ENCODE measurements at places on chromosomes 6 and 20.

GRCh38 chr6:85348643-85349042 is 101.2 kb upstream of the NT5E start:
- DNase-seq = no peak

- no peak for DNase-seq
Observed at GRCh38 chr6:111201764-111202163, 114.5 kb downstream of the SLC16A10 start.

DNA sequence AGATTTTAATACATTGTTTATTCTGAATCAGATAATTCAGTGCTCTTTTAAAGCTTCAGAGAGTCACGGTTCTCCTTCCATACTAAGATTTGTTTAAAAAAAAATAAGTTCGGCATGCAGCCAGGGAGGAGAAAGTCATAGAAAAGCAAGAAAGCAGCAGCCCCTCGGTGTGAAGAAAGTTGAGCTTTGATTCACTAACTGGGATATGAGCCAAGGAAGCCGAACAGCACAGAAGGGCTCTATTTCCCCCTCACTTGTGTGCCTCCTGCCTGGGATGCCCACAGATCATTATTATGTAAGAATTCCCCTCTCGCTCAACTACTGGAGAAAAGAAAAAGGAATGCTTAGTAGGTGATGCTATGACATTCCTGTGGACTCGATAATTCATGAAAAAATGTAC is 69.3 kb upstream of the SYNJ2 start:
- DNase-seq = peak; percentile 90

DNA sequence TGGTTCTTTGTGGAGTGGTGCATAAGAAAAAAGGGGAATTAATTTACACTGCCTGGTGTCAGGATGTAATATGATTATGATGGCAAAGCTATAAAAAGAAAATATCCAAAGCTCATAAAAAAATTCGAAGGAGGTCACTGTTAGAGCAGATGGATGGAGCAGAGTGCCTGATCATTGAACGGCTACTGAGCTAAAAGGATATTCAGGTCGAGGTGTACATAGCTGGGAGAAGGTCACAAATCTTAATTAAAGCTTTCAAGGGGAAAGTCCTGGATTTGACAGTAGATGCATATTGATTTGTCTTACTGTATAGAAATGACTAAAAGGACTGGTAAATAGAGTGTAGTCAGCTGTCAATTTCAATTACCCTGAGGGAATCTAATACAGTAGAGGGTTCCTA is 84.4 kb downstream of the PKIB start:
- no peak for DNase-seq

GRCh38 chr6:95240514-95240913 is 336.8 kb upstream of the MANEA start:
- DNase-seq = no peak

GRCh38 chr20:10002866-10003265 is 31.9 kb upstream of the ANKEF1 start:
- no peak for DNase-seq

DNA sequence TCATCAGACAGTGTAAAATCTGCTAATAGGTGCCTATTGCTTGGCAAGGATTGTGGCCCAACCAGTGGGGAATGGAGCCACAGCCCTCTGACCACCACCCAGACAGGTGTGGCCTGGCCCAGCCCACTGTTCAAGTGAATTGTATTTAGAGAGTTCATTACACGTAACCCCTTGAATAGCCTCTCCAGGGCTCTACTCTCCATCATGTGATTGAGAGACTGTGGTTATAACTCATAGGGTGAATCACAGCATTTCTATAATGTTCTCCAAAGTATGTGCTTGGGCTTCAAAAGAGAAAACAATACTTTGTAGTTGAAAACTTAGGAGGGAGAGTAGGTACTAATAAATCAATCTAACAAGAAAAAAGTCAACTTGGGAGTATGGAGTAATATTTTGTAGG is 38.4 kb downstream of the ALDH8A1 start:
- peak; percentile 53 for DNase-seq

DNA sequence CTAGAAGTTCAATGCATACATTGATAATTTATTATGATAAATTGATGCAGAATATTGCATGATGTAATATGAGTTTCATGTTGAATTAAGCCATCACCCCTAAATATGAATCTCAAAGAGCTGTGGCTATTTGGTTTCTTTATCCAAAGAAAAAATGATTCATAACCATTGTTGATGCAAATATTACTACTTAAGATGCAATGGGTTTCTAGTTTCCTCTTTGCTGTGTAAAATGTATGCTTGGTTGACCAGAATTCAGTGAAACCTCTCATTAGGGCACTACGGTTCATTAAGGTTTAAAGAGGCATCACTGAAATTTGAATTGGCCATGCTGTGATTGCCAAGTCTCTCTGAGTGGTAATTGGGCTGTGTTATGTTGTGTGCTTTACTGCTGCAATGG is 492.5 kb upstream of the FLRT3 start:
- no peak for DNase-seq

DNA sequence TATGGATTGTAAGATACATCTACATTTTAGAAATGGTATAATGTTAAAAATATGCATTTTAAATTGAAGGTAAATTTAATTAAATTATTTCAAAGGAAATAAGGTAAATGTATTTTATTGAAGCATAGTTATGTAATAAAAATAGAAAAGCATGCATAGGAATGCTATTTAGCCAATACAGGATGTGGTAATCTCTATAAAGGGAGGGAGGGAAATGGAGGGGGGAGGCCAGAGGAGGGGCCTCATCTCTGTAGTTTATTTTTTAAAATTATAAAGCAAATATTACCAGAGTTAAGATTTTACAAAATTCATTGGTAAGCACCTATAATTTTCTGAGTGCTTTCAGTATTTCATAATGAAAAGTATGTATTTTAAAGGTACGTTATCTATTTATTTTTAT is 27.2 kb downstream of the SLC16A10 start:
- no peak for DNase-seq

DNA sequence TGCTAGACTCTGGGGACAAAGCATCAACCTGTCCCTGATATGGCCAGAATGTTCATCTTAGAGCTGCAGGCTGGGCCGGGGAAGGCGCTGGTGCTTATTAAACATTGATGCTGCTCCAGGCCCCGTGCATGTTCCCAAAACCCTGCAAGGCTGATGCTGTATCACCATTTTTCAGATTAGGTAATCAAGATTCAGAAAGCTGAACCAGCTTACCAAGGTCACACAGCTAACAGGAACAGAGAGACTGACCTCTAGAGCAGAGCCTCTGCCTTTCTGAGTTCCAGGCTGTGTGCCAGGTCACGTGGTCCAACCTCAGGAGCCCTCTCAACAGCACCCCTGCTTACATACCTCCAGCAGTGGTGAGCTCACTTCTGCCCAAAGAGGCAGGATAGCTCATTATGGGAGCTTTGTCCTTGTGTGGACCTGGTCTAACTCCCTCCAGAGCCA is 16.1 kb upstream of the VSTM2L start:
- no peak for DNase-seq

DNA sequence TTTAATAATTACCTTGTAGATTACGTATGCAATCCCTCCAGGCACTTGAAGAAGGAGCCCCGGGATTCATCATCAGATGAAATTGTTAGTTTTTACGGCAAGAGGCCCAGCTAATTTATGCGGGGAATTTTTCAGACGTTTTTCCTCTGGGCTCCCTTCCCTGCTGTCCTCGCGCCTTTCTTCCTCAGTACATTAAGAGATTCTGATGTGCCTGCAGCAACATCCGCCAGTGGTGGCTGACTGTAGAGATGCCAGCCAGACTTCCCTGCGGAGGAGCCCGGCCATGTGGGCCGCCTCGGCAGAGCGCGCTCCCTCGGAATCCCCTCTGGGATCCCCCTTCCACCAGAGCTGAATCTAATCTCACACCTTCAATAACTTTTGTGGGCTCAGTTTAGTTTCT is 46.4 kb upstream of the POU3F2 start:
- no peak for DNase-seq

GRCh38 chr6:135210632-135211305 is 29.7 kb downstream of the MYB start:
- no peak for DNase-seq

DNA sequence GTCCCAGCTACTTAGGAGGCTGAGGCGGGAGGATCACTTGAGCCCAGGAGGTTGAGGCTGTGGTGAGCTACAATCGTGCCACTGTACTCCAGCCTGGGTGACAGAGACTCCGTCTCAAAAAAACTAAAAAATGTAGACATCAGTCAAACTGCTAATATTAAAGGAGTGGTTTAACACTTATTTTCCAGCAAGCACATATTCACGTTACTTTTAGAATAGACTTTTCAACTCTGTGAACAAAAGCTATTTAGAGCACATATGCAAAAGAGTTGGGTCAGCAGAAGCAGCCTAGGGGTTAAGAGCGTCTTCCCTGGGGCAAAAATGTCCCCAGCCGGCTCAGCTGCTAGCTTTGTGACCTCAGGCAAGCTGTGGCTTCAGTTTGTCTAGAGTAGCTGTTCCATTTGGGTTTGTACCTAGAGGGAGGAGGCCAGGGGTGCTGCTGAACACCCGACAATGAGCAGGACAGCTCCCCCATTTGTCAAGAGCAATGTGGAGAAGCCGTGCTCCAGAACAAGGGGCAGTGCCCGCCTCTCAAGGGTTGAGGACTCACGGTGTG is 62.5 kb upstream of the PTGIS start:
- DNase-seq = no peak

DNA sequence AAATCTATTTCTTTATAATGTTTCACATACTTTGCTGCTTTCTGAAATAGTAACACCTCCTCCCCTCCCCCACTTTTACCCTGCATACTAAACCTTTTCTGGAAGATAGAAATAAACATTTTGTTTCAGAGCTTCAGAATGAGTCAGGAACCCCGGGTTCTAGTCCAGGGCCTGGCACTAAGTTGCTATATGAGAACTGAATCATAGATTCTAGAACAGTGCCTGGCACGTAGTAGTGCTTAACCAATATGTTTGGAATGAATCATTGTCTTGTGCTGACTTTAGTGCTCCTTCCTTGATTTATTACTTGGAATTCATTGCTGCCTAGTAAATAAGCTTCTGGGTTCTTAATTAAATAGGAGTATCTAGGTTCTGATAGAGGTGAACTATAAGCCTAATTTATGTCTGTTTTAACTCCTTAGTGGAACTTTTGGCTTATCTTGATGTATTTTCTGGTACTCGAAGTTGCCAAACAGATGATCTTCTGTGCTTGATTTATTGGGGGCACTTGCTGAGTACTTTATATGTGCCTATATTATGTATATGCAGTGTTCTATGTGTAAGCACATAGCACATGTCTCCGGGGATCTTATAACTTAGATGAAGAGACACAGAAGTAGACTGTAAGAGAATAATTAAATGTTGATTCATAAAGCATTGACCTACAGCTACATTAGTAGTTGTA is 18.6 kb downstream of the TAB2 start:
- peak; percentile 14 for DNase-seq

DNA sequence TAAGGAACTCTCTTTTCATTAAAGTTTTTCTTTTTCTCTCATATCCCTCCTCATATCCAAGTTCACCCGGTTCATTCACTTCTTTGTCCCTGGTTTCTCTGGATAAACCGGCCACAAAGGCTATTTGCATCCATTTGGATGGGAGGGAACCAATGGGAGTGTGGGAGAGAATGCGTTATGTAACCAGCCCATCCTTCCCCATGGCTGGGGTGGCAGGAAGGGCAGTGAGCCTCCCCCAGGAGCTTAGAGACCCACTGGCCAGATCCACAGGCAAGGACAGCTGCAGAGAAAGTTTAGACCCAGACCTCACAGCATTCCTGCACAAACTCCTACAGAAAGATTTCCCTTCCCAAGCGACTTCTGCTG is 10.7 kb downstream of the CASS4 start:
- DNase-seq = no peak

GRCh38 chr6:10617008-10617696 is 77.3 kb downstream of the C6orf52 start:
- no peak for DNase-seq

DNA sequence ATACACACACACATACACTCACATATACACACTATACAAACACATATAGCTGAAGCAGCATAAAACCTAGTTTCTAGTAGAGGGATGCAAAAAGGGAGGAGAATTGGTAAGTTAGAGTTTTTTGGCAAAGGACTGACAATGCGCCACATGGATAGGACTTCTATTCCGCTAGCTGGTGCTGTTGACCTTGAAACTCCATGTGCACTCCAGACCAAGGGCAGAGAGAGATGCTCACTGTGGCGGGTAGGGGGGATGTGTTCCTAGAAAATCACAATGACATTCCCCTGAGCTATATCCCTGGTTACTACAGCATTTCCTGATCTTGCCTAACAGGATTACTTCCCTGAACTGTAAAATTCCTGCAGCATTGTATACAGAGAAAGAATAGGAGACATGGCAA is 19.2 kb downstream of the MICA start:
- DNase-seq = no peak

- no peak for DNase-seq
Observed at GRCh38 chr6:117558818-117559217, 43.5 kb downstream of the GOPC start.

- no peak for DNase-seq
Observed at GRCh38 chr6:27553123-27553904, 80.4 kb upstream of the ZNF184 start.

DNA sequence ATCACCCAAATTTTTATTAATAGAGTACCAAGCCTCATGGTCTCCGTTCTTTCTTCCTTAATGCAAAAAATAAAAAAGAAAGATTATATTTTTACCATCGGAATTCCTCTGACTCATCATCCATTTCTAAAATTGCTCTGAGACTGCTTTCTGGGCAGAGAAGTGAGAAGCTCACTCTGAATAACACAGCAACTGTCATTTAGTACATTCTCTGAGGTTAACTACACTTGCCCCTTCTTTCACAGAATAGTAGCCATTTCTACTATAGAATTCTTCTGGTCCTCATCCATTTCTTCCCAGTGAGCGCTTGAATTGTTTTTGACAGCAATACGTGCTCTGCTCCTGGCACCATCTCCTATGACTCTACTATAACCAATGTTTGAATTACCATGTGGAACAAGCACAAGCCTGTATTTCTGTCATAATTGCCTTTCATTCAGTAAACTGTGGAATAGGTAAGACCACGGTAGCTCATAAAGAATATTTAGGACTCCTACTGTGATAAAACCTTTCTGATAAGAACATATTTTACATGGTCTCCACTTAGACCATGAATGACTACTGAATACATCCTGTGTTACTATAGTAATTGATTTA is 435.5 kb upstream of the NRSN1 start:
- no peak for DNase-seq

- no peak for DNase-seq
Observed at GRCh38 chr20:5001174-5002076, at the start of gene SLC23A2. Gene SLC23A2 (minus strand): TSS chr20:5001510. CDS start chr20:4932562, 68,948 bp downstream.

DNA sequence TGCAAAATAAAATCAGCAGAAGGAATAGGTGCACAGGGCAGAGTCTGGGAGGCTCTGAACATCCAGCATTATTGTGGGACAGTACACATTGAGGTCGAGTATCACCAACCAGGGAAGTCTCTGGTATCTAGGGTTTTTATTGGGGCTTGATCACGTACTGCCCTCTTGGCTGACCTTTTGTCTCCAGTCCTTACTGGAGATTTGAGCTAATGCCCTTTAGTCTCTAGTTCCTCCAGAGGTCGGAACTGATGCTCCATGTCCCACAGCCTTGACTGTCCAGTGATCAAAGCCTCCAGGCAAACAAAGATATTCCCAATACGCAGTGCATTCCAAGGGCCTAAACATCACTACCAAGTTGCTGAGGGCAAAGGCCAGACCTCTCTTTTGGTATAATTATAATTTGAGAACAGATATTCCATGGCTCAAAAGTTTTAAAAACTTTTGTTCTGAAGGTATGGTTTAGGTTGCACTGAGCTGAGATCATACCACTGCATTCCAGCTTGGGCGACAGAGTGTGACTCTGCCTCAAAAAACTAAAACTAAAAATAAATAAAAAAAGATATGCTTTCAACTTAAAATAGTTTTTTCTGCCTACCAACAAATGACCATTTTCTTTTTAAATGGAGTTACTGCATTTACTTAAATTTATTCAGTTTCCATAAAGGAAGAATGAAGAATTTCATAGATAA is 56.9 kb upstream of the DYNLRB1 start:
- no peak for DNase-seq

Data from AG04449 (cell line).